ENCODE measurements at places on chromosomes 12 and 14.

DNA sequence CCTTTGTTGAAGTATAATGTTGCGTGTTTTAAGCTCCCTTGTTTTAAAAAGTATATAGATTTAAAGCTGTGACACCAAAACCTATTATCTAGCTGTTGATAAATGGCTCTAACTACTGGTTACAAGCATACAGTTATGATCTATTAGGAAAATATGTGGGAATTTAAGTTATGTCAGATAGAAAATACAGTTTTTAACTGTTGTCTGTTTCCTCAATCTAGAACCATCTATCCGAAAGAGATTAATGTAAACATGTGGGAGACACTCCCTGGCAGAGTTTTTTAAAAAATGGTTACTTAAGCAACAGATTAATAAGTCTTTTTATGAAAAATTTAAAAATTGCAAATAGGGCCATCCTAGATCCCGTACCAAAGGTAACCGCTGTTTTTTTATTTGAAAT, 8.2 kb downstream of the RPL36AL start:
- no peak for DNase-seq

- no peak for DNase-seq
These were observed 14.8 kb downstream of the HSP90B1 start for GRCh38 chr12:103944964-103945363.

DNA sequence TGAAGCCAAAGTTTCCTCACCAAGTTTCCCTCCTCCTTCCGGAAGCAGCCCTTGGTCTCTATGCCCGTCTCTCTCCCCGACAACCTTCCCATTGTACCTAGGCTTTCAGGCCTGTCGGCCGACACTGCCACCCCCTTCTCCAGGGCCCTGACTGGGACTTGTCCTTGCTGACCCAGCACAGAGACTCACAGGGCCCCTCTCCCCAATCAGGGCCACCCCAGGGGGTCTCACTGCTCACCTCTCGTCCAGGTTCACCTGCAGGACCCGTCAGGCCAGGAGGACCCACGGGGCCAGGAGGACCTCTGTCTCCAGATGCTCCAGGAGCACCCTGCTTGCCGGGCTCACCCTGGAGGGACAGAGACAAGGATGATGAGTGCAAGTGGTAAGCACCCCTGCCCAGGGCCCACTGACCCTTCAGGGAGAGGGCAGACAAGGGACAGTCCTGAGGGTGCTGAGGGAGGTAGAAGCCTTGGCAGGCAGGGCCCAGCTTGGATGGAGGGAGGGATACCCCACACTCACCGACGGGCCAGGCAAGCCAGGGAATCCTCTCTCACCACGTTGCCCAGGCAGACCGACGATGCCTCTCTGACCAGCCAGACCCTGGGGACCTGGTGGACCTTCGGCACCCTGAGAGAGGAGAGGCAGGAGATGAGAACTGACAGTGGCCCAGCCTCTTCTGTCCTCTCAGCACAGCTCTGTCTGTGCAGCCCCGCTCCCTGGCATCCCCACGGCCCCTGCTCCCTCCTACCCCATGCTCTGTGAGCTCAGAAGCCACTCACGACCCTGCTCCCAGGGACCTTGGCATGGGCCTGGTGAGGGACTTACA, 14.6 kb downstream of the TMEM106C start:
- no peak for DNase-seq

DNA sequence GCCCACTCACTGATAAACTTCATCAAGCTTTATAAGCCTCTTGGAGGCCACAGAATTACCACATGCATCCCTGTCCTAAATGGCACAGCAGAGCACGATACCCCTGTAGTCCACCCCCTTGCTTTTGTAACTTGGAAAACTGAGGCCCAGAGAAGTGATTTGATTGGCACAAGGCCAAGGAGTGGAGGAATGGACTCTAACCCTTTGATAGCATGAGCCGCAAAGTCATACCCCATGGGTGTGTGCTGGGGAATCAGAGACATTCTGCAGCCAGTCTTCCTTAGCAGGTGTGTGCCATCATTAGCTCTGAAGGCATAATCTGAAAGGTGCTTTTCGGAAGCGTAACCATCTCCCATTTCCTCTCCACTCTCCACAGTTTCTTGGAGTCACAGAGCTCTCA, 28.5 kb upstream of the PWP1 start:
- DNase-seq: no peak

GRCh38 chr12:124457287-124458219, 109.9 kb downstream of the NCOR2 start:
- DNase-seq: no peak

All from DMS79 (cell line).